ENCODE measurements at places on chromosomes 12 and 14.

GRCh38 chr12:41184864-41185263 is 3.3 kb upstream of the PDZRN4 start:
- DNase-seq: no peak

GRCh38 chr12:76312315-76312714 is 35.9 kb downstream of the BBS10 start:
- DNase-seq: no peak

- peak; percentile 36 for DNase-seq
Measured at GRCh38 chr14:21070083-21070609, at the start of gene ARHGEF40. ARHGEF40 (plus strand) TSS chr14:21070304; CDS start chr14:21070397, 93 bp downstream.

- peak; percentile 76 for DNase-seq
Measured at GRCh38 chr14:35355981-35356841, 48.3 kb downstream of the NFKBIA start.

- DNase-seq: no peak
Measured at GRCh38 chr12:103880299-103881142, 39.5 kb upstream of the NT5DC3 start.

- DNase-seq: no peak
Measured at GRCh38 chr12:105804591-105805265, 334.0 kb downstream of the NUAK1 start.

- no peak for DNase-seq
Measured at GRCh38 chr12:23084236-23084995, 459.4 kb downstream of the ETNK1 start.

DNA sequence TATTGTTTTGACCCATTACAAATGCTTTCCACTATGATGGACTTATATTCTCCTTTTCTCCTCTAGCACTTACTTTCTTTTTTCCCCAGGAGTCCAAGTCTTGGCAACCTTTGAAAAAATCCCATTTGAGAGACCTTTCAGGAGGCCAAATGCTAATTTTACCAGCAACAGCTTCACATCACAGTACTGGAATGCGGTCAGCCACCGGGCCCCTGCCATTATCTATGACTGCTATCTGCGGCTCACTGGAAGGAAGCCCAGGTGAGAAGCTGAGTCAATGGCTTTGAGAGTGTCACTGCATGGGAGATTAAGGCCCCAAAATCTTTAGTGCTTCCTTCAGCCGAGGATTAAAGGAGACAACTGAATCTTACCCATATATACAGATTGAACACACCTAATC is 64.2 kb downstream of the ERGIC2 start:
- DNase-seq: no peak

- no peak for DNase-seq
Measured at GRCh38 chr14:20712904-20713303, 24.3 kb downstream of the ANG start.

DNA sequence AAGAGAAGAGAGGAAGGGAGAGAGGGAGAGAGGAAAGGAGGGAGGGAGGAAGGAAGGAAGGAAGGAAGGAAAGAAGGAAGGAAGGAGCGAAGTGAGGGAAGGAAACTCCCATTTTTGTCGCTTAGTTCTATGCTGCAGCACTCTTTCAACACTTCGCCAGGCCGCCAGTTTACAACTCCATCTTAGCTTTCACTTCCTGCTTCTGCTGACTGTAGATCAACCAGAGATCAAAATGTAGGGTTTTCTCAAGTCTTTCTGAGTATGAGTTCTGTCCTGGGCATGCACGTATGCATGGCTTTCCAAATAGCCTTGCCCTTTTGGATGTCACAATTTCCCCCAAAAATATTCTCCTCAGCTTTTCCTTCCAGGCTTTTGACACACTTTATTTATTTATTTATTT is 723.4 kb downstream of the TRHDE start:
- DNase-seq: no peak

- no peak for DNase-seq
Measured at GRCh38 chr14:68217791-68218340, 398.3 kb downstream of the RAD51B start.

DNA sequence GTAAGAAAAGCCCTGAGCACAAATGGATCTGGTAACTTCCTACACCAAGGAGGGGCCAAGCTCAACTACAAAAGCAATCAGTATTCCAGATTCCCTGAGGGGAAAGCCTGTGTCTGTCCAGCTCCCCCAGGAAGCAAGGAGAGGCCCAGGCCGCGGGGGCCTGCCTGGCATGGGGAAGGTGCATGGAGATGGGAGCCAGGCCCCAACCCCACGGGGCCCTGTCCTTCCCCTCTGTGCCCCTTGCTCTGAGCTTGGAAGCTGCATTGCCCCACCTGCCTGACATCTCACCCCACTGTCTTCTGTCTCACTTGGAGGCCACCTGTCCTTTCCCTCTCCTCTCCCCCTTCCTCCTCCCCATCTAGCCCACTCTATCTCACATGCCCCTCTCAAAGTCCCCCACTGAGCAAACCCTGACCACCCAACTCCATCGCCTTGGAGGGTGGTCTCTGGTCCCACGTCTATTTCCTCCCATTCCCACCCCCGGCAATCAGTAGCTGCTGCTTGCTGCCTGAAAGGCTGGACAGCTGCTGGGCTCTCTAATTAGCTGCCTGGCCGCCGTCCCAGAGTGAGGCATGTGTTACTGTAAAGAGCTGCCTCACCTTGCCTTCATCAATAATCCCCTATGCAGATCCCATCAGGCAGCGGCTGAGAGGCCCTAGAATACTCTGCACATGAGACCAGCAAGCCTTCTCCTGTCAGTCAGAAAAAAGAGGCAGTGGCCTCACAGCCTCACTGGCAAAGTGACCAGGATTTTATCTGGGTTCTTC is 3.4 kb upstream of the TMEM229B start:
- no peak for DNase-seq

GRCh38 chr12:101051901-101052550 is 158.0 kb downstream of the SLC5A8 start:
- DNase-seq: no peak

DNA sequence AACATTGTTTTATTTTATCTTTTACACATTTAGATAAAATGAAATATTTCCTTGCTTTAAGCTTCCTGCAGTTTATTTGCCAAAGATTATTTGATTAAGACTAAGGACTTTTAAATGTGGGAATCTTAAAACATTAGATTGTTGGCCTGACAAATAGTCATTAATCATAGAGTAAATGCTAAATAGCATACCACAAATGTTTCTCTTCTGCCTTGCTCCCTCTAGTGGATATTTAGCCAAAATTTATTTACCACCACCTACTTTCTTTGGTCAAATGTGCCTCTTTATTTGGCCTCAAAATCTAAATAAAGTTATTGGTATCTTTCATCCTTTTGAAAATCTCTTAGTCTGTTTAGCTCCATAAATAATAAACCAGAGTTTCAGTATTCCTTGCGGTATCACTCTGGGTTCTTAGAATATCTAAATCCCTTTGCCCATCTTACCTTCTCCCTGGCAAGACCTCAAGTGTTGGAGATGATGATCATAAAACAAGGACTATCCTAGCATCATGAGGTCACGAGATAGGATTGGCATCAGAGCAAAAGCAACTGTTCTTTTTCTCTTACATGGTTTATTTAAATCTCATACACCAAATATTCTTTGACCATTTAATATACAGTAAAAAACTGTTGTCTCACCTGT is 150.6 kb upstream of the AEBP2 start:
- no peak for DNase-seq

DNA sequence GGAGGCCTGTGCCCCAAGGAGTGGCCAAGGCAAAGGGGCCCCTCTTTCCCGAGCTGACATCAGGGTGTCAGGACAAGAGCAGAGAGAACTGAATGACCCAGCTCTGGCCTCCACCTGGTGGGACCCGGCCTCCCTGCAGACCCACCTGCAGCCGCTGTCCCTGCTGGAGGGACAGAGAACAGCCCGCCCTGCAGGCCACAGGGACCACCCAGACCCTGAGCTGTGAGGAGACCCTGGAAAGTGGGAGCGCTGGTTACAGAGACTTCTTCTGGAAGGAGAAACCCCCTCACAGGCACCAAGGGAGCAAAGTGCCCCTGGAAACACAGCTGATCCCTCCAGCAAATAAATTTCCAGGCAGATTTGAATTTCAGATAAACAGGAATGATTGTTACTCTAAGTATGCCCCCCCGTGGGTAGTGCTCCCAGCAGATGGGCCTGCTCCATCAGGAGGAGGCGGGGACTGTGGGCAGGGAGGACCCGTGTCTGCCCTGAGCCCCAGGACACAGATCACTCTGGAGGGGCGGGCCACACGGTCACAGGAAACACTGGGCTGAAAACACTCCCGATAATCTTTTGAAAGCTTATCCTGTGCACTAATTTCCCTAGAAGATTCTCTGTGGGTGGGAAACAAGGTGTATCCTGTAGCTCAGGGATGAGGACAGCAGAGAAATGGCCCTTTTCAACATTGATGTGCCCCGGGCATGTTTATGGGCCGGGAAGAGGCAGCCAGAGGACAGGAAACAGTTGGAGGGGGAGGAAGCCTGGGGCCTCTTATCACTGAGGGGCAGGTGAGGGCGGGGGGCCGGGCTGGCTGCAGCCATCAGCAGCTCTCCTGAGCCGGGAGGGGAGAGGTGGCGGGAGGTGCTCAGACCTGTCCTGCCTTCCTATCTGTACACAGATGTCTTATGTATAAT is 276.0 kb downstream of the ADGRD1 start:
- no peak for DNase-seq

DNA sequence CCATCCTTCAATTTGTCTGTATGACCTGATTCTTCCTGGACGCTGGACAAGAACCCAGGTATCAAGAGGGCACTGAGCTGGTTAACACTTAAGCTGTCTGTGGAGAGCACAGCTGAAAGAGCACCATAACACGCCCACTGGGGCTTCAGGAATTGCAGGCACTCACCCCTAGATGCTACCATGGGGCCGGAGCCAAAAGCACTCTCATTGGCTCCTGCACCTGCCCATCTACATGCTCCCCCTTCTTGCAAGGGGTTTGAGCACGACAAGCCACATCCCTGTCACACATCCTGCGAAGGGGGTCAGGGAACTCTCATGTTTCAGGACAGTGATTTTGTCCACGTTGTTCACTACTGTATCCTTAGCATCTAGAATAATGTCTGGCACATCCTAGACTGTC is 35.1 kb upstream of the TBC1D15 start:
- DNase-seq: no peak

GRCh38 chr12:9649532-9649940 is 20.0 kb upstream of the CLEC2D start:
- DNase-seq: peak; percentile 46

DNA sequence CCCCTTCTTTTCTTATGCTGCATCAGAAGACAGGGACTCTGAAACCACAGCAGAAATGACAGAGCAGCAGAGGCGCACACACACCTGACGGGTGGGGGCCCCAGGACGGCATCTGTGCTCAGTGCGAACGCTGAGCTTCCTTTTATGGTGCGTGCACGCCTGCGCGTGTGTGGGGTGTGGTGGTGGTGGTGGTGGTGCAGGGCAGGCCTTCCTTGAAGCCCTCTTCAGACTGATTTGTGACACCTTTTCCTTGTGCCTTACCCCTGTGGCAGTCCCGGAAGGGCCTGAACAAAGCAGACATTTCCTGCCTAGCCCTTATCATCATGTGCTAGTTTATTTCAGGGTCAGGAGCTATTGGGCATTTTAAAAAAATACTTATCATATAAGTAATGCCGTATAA is 75.7 kb downstream of the TSPAN9 start:
- DNase-seq: peak; percentile 33

DNA sequence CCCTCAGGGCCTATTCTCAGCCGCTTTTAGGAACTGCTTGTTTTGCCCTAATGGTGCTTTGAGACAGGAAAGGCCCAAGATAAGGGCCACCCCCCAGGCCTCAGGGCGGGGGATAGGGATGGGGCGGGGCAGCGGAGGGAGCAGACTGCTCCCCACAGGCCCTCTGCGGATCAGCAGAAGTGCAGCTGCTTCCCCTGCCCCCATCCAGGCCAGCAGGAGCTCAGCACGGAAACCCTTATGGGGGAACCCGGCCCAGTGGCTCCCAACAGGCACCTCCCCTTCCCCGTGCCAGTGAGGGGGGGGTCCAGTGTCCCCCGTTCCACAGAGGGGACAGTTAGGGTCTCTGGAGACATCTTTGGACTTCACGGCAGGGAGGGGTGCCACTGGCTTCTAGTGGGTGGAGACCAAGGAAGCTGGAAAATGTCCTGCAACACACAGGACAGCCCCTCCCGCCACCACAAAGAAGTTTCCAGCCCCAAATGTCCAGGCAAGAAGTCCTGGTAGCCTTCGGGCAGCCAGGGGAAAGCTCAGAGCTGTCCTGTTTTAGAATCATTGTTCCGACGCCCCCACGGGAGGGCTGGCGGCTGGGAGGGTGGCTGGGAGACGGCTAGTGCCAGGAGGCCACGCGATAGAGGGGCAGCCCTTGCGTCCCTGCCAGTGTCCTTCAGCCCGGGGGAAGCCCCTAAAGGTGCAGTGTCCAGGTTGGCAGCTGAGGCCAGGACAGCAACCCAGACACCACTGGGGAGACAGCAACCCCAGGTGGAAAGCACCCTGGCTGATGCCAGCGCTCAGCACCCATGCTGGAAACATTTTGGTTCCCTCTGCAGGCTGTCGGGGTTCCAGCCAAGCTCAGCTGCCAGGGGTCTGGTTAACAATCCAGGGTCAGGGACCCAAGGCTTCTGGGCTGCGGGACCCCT is 10.4 kb upstream of the GPR132 start:
- peak; percentile 58 for DNase-seq

- DNase-seq: no peak
Measured at GRCh38 chr12:112885236-112885635, 21.5 kb upstream of the OAS1 start.

DNA sequence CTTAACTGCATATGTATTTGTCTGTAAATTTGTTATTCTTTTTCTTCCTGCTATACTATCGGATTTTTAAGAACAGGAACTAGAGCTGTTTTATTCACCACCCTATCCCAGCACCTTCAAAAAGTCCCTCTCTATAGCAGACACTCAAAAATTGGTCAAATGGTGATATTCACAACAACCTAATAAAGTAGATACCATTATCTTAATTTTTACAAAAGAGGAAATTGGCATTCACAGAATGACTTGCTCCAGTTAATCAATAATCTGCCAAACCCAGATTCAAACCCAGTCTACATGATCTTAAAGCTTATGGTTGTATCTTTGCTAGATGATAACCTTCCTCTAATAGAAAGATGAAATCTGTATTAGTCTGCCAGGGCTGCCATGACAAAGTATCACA is 426.6 kb downstream of the EGLN3 start:
- no peak for DNase-seq

GRCh38 chr12:56581418-56582145 is 48.5 kb downstream of the BAZ2A start:
- peak; percentile 41 for DNase-seq

GRCh38 chr14:20606190-20606901 is 15.2 kb upstream of the RNASE12 start:
- no peak for DNase-seq

All from activated CD4-positive, alpha-beta memory T cell treated with anti-CD3 and anti-CD28 coated beads for 36 hours (primary cell).